ENCODE measurements at places on chromosomes 16 and 17.

GRCh38 chr17:50212121-50212843, 10.9 kb upstream of the COL1A1 start:
- DNase-seq = no peak

DNA sequence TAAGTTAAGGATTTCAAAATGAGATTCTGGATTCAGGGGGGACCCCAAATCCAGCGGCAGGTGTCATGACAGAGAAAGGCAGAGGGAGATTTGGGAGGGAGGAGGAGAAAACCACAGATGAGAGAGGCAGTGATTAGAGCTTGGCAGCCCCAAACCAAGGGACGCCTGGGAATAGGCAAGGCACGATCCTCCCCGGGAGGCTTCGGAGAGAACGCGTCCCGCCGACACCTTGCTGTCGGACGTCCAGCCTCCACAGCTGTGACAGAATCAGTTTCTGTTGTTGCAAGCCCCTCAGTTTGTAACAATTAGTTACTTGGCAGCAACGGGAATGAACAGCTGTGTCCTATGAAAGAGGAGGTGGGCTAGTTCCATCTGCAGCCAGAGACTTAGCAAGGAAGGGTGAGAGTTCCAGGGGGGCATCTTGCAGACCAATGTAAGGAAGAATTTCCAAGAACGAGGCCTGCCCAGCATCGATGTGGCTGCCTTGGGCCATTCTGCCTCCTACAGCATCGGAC, 110.7 kb upstream of the SDK2 start:
- no peak for DNase-seq

DNA sequence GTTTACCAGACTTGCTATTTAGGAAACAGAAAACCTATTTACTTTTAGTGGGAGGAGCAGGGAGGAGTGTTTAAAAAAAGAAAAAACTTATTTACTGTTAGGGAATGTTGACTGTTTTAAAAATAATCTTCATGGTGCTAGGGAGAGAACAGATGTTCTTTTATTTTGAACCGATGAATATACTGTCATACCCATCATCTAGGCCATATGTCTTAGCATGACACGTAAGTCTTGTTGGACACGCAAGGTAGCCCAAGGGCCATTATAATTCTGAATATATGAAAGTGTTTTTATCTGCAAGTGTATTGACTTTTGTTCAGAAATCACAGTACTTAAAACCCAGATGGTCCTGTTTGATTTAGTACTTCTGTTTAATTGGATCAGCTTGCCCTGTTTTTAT, 11.6 kb downstream of the WIPF2 start:
- no peak for DNase-seq

GRCh38 chr17:34499576-34499975, 79.8 kb upstream of the TMEM132E start:
- no peak for DNase-seq

DNA sequence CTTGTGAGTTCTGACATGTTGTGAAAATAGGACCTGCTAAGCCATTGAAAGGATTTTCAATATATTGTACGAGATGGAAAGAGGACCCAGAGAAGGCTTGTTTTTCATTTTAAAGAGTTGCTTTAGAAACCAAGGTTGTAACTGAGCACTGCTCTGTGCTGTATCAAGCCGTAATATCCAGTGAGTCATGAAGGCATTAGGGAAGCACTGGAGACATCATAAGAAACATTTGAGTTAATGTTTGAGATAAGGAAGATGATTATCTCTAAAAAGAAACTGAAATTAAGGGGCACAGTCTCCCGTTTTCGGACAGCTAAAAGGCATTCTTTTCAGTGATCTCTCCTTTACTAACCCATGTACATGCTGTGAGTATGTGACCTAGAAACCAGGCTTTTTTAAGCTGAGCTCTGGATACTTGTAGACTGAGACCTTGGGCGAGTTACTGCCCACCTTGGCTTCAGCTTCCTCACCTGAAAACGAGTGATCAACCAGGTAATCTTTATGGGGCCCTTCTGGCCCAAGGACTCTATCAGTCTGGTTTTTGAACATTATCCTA, 149.2 kb upstream of the TBX2 start:
- no peak for DNase-seq

GRCh38 chr16:84367297-84367680, 1.0 kb upstream of the ATP2C2 start:
- no peak for DNase-seq

GRCh38 chr16:8403978-8404749, 186.1 kb downstream of the TMEM114 start:
- no peak for DNase-seq

DNA sequence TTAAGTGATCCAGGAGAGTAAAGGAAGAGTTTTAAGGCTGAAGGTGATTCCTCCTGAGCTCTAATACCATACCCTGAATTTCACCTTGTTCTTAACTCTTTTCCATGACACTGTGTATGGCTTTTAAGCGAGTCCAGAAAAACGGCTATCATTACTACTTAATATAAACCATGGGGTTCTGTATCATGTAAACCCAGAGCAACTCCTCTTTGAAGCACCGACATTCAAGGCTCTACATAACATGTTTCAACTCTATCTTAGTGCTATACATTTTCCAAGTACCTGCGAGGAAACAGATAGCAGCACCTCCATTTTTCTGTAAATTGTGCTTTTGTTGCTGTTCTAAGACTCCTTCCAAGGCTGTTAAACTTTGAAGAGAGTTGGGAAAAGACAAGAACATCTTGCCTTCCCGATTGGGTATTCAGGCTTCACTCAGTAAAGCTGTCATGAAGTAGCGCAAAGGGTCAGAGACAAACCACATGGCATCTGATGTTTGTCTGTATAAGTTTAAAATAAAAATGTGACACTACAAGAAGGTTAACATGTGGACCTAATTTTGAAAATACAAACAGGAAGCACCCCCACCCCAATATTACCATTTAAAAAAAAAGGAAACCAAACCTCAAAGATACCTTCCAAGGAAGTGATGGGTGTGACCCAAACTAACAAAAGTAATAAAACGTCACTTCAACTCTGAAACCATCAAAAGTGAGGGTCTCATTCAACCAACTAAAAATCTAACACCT, 3.9 kb downstream of the STAT5B start:
- no peak for DNase-seq

DNA sequence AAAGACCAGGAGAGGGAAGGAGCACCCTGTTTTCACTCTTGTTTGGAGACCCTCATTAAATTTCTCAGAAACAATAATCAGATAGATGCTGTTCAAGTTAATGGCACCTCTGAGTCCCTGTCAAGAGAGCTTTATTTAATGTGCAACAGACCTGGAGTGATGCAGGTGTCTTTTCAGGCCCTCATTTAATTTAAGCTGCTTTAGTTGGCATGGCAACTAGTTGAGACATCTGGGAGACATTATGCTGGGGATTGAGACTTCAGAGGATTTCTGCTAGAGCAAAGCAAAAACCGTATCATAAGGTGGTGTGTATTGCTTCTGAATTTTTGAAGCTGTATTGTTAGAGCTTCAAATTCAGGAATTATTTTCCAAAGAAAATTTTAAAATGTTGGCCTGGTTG, 108.5 kb downstream of the NLK start:
- no peak for DNase-seq

DNA sequence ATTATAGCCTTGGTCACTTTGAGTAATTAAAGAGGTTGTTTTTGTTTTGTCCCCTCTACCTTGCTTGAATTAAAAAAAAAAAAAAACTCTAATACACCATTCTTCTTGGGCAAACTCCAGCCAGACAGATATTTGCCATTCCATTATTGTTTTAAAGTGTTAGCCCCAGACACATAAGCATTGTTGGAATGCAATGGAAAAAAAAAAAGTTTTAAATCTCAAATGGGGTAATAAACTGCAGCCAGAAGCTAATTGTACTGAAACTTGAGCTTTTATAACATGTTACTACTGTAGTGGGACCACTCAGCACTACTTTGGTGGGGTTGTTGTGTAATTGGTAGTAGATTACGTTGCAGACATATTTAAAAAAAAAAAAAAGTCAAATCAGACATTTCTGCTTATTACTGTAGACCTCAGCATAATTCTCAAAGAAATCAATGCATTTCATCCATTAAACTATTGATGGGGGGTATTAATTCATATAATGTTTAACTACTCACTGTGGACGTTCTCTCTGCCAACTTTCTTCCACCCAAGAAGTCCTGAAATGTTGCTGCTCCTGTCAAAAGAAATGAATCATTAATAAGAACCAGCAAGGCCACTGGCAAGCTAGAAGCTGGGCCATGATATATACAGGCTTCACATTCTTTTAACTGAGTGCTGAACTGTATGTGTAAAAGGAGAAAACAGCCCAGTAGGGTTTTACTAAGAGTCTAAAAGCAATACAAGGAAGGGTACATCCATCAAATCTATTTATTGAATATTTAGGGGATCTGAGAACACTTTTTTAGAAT, 626.6 kb upstream of the SOX9 start:
- DNase-seq = no peak

- no peak for DNase-seq
These were observed 208.7 kb downstream of the MAP2K4 start for GRCh38 chr17:12229335-12229734.

- DNase-seq = no peak
These were observed 94.8 kb upstream of the DNAH9 start for GRCh38 chr17:11503308-11504035.

DNA sequence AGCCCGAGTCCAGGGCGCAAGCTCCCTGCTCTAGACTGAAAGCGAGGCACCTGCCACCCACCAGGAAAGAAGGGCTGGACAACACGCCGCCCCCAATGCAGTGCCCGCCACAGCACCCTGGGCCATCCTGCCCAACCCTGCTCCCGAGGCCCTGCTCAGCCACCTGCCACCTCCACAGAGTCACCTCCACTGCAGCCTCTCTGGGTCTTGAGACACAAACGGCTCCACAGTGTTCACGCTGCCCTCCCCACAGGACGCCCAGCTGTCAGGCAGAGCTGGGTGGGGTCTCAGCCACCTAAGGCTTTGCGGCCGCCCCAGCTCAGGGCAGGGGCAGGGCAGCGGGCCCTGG, 9.3 kb downstream of the CLCN7 start:
- no peak for DNase-seq

- DNase-seq = no peak
These were observed 241.8 kb upstream of the CIBAR2 start for GRCh38 chr16:85353839-85354685.

GRCh38 chr17:38920374-38921291, 4.8 kb upstream of the LASP1NB start:
- no peak for DNase-seq

DNA sequence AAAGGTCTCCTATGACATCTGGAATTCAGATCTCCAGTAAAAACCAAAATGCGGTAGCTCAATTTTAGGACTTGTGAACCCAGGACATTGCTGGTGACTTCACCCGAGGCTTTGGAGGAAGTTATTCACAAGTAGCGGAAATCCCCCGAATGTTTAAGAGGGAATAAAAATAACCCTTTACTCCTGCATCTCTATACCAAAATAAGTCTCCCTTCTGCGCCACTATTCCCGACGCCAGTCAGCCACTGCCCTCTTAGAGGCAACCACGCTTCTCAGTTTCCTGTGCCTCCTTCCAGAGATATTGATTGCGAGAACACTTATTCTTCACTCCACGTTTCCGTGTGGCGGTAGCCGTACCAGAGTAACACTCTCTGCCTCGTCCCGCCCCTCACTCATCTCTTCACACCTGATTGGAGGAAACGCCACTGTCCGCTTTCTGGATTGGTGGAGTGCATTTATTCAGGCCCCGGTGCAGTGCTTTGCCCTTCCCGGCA, 27.4 kb downstream of the EMP2 start:
- DNase-seq = no peak

GRCh38 chr16:16033208-16033717, 83.8 kb downstream of the ABCC1 start:
- DNase-seq = no peak

DNA sequence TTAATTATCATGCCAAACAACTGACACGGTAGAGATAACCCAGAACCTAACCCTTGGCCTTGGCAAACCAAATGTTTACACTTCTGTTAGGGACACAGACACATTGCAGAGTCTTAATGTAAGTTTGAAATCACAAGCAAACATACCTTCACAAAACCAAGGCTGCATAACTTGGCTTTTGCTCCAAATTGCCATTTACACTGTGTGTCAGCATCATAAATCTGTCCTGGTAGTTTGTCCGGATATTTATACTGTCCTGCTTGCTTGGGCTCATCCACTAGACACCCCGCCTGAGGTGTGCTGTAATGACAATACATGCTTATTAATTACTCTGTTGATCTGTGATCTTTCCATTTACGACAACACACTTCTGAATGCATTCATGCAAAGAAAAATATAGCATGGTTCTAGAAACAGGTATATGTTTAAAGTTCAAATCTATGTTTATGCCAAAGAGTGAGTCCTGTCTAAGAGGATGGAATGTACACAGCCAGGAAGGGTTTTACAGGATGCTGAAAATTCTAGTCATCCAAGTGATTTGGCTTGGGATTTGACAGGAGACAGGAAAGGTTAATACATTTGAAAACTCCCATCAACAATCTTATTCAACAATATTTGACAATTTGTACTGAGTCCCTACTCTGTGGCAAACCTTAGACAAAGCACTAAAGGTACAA, 81.1 kb downstream of the ADAMTS18 start:
- no peak for DNase-seq

DNA sequence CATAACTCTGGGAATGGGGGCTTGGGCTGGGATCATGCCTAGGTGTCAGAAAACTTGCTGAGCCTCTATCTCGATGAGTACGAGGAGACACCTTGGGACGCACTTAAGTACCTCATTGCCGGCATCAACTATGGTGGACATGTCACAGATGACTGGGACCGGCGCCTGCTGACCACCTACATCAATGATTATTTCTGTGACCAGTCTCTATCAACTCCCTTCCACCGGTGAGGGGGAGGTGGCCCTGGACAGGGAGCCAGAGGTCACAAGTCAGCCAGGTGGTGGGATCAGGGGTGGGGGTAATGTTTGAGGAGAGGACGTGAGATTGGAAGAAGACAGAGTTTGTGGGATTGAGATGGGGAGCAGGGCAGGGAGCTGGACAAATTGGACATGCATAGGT, 3.4 kb upstream of the KDM6B start:
- no peak for DNase-seq

DNA sequence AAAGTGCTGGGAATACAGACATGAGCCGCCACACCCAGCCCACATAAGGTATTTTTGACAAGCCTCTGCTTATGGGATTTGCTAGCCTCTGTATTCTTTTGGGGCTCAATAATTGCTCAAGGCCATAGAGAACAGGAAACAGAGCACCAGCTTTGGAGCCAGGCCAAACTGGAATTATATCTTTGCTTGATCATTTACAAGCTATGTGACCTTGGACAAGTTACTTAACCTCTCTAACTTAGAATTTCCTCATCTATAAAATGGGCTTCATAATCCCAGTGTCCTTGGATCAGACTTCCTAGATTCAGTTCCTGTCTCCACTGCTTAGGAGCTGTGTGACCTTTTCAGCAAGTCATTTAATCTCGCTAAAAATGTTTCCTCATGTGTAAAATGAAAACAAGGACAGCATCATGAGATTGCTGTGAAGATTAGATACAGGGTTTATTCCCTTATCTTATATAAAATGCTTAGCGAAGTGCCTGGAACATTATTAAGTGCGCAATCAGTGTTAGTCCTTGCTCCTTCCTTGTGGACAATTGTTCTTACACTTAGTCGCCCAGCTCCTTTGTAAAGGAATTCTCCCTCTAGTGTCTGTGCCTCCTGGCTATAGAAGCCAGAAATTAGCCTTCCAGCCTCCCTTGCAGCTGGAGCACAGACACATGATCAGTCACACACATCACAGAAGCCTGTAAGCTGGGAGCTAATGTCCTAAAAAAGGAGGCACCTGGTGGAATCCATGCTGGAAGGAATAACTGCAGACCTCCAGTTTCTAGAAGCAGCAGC, 16.6 kb downstream of the KRT9 start:
- no peak for DNase-seq

GRCh38 chr17:46789610-46790009, 28.9 kb downstream of the WNT3 start:
- DNase-seq = no peak

- peak; percentile 51 for DNase-seq
These were observed 44.1 kb downstream of the DDX19A start for GRCh38 chr16:70390774-70391173.
